NCI-H345 (cell line): ENCODE measurements at places on chromosomes 7 and 10.

DNA sequence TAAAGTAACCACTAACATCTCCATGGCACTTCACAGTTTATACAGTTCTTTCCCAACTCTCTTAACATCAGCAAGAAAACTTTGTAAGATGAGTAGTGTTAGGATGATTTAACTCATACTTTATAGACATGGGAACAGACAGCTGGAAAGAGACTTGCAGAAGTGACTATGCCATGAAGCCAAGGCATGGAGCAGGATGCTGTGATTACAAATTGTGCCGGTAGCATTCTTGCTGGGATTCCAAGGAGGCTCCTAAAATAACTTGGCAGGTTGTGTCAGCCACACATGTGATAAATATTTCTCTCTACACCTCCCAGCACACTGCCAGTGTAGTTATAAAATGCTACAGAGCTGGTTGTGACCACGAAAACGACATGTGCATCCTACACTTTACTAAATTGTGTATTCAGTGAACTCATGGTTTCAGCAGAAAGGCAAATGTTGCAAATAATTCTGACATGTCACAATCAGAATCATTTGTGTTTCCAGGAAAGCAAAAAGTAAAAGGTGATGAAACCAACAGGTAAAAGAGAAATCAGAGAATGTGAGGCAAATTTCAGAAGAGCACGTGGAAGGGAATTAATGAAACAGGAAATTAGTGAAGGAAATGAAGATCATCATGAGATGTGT lies 5.6 kb upstream of the CYP3A4 start:
- DNase-seq: no peak

DNA sequence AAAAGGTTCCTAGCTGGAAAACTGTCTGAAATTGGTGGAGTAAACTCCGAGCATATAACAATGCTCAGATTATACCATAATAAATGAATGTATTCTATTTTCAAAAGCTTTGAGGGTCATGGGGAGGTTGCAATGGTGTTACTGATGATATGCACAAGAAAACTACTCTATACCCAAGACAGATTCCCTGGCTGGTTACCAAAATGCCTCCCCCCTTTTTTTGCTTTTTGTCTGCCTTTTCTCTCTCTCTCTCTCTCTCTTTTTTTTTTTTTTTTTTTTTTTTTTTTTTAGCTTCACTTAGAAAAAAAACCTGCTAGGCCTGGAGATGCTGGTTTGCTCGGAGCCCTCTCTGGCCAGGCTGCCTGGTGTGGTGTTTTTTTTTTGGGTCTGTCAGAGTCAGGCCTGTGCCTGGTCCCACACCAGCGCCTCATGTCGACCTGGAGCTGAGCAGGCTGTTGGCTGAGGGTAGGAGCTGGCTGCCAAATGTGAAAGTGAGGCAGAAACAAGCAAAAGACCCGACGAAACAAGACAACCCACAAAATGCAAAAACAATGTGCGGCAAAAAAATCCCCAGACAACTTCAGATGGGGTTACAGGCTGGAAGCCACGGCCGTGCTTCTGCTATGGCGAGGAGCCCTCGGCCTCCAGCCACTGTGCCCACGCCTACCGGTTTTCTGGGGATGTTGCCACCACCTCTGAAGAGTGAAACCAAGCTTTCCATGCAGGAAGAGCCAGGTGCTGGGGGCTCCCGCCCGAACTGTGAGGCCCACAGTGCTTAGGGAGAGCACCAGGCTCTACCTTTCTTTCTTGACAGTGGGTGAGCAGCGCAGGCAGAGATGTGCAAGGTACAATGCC lies 59.9 kb upstream of the EFCAB10 start:
- DNase-seq: no peak

- no peak for DNase-seq
Observed at GRCh38 chr7:44131173-44132029, 8.1 kb upstream of the POLD2 start.

GRCh38 chr10:131477457-131478121 lies 166.1 kb upstream of the TCERG1L start:
- no peak for DNase-seq

DNA sequence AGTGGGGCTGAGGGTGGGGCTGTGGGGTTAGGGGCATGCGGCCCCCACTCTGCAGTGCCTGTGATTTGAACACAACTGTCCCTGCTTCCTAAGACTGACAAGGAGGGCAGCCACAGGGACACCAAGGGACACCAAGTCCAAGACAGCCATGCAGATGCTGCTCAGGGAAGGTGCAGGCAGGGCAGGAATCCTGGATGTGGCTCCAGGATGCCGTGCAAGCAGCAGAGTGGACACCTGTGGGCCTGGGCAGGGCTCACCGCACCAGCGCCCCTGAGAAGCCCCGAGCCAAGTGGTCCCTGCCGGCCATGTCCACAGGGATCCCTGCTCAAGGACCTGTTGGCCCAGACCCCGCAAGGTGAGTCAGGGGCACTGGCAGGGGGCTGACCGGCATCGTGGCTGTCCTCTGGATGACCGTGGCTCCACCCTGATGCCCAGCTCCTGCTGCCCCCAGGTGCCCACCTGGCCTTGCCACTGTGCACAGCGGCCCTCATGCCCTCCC lies 58.5 kb downstream of the STK32C start:
- no peak for DNase-seq

- no peak for DNase-seq
Observed at GRCh38 chr7:141234335-141235105, 160.7 kb downstream of the TMEM178B start.

GRCh38 chr7:25621993-25622392 lies 393.7 kb upstream of the NPVF start:
- DNase-seq: no peak

- peak; percentile 77 for DNase-seq
Observed at GRCh38 chr10:29304264-29304994, 15.6 kb downstream of the LYZL1 start.

DNA sequence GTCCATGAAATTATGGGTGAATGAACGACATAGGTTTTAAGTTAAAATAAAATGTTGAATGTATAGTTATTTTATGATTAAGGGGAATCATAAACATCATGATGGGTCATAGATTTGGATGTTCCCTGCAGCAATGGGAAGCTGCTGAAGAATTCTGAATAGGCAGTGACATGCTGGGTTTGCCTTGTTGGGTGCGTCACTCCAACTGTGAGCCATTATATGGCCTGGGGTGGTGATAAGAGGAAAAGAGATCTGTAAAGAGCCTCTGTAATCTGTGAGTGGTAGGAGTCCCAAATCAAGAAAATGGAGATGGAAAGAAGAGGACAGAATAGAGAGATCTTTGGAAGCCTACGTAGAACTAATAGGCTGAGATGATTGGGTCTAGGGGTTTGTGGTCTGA lies 58.1 kb upstream of the GPR26 start:
- DNase-seq: no peak

GRCh38 chr7:117995850-117996650 lies 122.8 kb upstream of the CTTNBP2 start:
- DNase-seq: no peak

DNA sequence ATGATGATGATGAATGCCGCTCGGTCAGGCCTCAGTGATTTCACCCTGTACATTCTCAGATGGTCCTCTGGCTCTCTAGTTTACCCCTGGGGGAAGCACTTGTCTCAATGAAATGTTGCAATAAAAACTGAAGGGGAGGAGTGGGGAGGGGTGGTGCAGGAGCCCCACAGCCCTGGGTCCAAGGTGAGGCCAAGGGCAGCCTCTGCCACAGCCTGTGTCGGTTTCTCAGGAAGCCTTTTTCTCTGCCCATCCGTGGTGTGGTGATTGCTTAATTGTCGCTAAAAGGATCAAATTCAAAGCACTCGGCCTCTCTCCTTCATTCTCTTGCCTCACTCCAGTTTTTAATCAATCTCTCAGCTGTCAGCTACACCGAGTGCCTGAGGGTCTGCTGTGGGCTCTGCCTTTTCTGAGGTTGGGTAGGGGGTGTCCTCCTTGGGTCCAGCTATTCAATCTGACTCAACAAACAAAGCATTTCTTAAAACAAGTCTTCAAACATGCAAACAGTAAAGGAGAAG lies 39.1 kb upstream of the HSPA12A start:
- DNase-seq: no peak

GRCh38 chr10:79158004-79158340 lies 89.2 kb downstream of the ZMIZ1 start:
- no peak for DNase-seq

GRCh38 chr10:109726473-109726872 lies 196.8 kb downstream of the XPNPEP1 start:
- no peak for DNase-seq

DNA sequence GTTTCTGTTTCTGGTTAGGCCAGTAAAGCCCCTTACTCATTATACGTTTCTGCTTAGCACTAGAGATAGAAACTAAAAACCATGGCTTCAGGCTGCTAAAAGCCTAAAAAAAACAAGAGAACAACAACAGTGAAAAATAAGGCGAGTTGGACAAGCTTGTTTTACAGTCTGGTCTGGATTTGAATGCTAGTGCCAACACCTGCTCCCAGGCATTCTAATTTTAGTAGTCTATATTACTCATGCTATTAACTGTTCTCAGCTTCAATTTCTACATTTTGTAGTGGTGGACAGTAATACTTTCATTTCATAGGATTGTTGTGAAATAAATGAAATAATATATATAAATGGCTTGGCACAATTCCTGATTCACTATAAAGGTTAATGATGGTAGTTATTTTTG lies 108.5 kb downstream of the HBP1 start:
- DNase-seq: no peak

GRCh38 chr7:36082216-36082615 lies 70.8 kb upstream of the EEPD1 start:
- DNase-seq: no peak

DNA sequence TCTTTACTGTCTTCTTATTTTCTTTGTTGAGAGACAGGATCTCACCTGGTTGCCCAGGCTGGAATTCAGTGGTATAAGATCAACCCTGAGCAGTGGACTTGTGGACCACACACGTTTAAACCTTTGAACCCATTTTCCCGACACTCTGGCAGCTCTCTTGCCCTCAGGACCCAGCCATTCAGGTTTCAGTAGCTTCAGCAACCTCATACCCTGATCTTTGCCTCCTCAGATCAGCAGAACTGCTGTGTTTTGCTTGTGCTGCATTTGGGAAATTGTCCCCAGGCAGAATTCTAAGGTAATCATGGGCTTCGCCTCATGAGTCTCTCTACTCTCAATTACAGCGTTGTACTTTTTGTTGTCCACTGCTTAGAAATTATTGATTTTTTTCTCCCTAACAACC lies 317.6 kb upstream of the KIAA1217 start:
- no peak for DNase-seq

DNA sequence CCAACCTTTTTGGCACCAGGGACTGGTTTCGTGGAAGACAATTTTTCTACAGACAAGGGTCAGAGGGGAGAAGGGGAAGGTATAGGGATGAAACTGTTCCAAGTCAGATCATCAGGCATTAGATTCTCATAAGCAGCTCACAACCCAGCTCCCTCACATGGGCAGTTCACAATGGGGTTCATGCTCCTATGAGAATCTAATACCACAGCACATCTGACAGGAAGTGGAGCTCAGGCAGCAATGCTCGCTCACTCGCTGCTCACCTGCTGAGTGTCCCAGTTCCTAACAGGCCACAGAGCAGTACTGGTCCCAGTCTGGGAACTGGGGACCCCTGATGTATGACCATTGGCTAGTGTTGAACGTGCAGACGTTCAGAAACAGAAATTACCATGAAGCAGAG lies 63.7 kb downstream of the ATE1 start:
- DNase-seq: no peak

GRCh38 chr10:18786478-18786877 lies 127.2 kb downstream of the ARL5B start:
- DNase-seq: no peak

DNA sequence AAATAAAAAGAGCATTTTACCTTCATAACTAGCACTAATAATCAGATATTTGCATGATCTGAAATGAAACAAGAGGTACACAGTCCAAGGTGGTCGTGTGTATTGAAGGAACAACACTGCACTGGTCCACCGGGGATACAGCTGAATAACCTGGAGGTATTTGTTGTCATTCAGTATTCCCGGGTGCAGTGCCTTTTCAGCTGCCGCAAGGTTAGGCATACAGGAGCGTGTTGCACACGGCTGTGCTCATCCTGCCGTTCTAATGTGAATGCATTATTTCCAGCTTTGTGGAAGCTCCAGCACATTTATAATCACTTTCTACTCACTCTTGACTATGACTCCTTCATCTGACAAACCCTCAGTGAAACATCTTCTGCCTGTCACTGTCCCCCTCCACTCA lies 377.8 kb downstream of the GFRA1 start:
- DNase-seq: no peak

DNA sequence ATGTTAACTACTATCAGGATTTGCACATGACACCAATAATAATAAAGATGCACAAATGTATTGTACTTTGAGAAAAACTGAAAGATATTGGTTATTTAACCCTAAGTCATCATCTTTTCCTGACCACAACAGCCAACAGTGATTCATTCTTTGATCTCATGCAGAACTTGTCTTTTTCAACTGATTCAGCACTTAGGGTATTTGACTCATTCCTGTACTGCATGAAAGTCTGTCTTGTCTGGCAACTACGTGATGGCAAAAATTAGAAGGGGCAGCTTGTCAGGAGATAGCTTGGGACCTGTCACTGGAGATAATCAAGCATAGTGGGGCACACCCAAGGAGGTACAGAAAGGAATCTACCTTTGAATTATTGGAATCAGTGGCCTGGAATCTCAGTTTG lies 77.8 kb upstream of the LRRC17 start:
- DNase-seq: no peak

DNA sequence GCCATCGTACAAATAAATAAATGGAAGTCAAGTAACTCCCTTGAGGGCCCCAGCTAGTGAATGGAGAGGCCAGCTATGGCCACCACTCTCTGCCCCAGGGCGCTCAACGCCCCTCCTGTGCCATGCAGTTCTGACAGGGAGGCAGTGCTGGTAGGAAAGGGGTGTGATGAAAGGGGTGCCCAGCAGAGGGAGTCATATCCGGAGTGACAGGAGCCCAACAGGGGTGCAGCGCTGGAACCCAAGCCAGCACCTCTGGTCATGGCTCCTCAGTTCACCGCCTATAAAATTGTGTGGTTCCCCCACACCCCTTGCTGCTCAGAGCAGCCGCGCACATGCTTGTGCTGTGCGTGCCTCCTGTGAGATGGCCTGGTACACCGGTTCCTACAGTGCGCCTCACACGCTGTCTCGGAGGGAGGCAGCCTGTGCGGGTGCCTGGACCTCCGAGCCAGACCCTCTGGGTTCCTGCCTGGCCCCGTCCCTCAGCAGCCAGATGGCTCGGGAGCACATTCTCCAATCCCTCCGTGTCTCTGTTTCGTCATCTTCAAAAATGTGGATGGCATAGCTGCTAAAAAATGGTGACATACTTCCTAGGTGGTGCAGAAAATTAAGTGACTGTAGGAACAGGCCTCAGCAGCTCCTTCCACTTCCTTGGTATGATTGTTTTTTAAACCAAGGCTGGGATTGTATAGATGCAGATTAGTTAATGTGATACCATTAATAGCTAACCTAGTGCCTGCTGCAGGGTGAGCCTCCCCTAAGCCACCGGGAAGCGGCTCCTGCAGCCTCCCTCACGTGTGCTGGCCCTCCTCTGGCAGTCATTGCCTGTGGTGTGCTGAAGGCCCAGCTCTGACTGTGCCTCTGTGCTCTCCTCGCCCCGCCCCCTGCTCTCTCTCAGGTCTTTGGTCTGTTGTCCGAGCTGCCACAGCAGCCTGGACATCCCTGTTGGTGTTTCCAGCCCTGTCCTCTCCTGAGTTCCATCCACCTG lies 125.8 kb downstream of the EGFR start:
- peak; percentile 8 for DNase-seq
